Muscle of arm (tissue), 14 donors: ENCODE measurements at places on chromosomes 5 and 9. TPM values are rescaled to one million over a fixed set of nuclear protein-coding genes. Genes with fewer than 3 reads are reported as not detected.

DNA sequence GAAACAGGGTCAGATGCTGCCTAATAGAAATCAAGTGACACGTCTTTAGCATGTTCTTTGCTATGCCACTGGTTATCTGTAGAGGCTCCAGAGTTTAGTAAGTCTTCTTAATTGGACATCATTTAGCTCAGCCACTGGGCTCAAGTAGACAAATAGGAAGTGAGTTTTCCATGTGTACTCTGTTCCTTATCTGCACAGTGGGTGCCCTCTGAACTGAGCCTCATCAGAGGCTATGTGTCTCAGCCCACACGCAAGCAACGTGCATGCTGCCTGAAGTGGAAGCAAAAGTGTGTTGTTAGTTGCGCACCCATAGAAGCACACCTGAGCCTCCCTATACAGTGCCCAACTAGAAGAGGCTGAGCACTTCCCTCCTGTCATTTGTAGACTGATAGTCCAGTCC is 134.7 kb downstream of the SEMA5A start:
- no peak for DNase-seq

DNA sequence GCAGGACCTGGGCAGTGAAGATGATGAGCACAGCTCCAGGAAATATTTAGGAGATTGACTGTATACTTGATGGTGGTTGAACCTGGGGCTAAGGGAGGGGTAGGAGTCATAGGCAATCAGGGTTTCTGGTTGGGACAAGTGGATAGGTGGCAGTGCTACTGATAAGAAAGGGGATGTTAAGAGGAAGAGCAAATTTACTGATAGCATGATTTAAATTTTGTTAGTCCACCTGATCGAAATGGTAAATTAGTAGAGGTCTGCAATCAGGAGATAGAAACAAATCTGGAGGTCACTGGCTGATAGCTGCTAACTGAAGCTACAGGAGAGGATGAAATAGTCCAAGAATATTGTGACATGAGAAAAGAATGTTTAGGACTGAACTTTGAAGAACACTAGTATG is 5.7 kb upstream of the C5orf34 start:
- DNase-seq, result no peak

- DNase-seq, result no peak
Observed at GRCh38 chr5:16805486-16805885, 130.6 kb downstream of the MYO10 start.

DNA sequence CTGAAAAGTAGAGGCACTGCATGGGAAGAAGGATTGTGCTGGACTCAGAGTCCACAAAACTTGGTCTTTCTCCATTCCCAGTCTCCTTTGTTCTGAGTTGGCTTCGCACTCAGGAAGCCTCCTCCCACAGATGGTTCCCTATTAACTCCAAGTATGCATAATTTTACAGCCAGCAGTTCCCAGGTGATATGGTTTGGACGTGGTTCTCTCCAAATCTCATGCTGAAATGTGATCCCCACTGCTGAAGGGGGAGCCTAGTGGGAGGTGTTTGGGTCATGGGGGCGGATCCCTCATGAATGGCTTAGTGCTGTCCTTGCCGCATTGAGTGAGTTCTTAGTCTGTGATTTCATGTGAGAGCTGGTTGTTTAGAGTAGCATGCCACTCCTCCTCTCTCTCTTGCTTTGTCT is 86.6 kb downstream of the FEM1C start:
- DNase-seq, result peak; percentile 76

Gene SOX30
- polyA plus RNA-seq, result 0.48 TPM
